RPMI7951 (cell line): ENCODE measurements at places on chromosomes 13 and 19. TPM values are rescaled to one million over a fixed set of nuclear protein-coding genes. Genes with fewer than 3 reads are reported as not detected.

DNA sequence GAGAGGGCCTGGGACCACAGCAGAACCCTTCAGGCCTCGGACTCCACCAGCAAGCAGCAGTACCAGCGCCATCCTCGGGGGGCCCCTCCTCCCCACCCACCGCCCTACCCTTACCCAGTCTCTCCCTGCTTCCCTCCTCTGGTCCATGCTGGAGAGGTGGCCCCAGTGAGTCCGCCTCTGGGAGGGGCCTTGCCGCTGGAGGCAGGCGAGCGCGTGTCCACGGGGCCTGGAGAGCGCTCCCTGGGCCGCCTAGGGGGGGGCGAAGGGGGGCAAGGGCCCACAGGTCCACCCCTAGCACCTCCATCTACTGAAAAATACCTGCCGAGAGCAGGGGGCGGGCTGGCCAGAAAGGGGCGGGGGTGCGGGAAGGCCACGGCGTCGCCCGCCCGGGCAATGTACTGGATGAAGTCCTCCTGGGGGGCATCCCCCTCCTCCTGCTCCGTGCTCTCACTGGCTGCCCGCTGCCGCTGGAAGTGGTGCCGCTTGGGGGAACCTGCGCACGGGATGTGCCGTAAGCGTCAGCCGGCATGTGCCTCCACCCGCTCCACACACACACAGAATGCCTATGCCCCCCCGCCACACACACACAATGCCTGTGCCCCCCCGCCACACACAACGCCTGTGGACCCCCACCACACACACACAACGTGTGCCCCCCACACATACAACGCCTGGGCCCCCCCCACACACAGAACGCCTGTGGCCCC, 6.9 kb downstream of the CBARP start:
- no peak for DNase-seq

DNA sequence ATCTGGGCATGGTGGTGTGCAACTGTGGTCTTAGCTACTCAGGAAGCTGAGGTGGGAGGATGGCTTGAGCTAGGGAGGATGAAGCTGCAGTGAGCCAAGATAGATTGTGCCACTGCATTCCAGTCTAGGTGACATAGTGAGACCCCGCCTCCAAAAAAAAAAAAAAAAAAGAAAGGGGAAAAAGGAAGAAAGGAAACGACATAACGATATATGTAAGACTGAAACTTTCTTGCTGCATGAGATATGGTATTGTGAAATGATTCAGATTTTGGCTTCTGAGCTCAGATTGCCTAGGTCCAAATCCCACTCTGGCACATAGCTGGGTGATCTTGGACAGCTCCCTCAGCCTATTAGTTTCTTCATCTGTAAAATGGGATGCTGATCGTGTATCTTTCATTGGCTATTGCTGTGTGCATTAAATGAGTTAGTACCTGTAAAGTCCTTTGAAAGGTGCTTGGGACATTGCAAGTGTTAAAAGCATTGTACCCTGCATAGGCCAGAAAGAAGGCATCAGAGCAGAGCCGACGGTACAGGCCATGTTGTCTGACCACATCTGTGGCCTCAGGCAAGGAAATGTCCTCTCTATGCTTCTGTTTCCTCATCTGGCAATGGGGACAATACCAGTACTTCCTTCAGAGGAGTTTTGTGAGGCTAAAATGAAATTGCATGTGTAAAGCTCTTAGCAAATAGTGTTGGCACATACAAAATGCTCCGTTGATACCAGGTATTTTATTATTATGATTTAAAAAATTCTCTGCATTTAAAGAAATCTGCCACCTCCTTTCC, 32.6 kb upstream of the SLC46A3 start:
- peak; percentile 37 for DNase-seq

GRCh38 chr19:51079481-51080110, 3.1 kb downstream of the KLK14 start:
- no peak for DNase-seq

DNA sequence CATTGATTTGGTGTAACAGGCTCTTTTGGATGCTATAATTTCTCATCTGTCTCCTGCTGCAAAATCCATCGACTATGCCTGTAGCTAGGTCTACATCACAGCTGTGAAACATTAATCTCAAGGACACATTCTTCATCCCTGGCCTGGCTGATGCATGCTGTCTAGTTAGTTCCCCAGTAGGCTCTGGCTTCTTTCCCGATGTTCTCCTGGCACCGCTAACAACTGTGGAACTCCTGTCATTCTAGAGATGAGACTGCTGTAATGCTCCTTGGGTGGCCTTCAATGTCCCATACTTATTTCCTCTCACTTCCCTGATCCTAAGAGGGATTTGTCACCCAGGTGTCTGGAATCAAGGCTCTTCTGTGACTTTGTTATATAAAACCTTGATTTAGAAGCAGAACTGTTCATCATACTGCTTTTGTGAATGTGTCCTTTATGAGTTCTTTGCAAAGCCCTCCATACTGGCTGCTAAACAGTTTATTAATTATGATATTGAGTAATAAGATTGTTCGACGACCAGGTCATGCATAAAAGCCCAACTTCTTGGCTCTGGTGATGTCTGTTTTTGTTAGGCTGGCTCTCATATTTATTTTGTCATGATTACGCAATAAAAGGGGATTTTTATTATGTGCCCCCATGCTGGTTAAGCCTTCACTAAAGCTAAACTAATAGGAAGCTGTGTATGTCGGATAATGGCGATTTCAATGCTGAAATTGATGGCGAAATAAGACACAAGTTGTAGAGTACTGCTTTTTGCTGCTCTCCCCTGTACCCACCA, 227.5 kb downstream of the DCT start:
- DNase-seq: no peak

DNA sequence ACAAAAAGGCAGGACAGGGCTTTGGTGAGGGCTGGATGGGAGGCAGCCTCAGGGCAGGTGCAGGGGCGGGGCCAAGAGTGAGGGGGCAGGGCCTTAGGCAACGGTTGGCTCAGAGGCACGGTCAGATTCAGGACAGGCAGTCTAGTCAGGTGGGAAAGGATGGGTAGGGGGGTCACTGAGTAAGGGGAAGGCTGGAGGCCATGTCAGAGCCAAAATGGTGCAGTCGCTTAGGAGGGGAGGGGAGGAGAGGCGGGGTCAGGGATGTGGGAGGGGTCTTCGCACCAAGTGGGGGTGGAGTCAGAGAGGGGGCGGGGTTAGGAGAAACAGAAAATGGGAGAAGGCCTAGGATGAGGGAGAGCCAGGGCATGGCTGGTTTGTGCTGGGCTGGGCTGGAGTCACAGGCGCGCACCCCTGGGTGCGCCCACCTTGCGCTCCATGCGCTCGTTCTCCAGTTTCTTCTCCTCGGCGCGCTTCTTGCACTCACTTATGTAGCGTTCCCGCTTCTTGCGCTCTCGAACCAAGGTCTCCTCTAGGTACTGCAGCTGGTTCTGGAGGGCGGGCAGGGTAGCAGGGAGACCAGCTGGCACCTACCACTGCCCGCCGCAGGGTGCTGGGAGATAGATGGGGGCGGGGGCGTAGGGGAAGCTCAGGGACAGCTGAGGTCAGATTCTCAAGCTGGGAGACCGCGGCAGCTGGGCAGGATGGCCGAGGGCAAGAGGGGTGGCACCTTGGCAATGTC, 6.8 kb upstream of the RGL3 start:
- no peak for DNase-seq

- DNase-seq: peak; percentile 17
These were observed 74.9 kb downstream of the WTIP start for GRCh38 chr19:34556488-34556887.

- no peak for DNase-seq
These were observed 6.8 kb upstream of the KPTN start for GRCh38 chr19:47490847-47491246.

DNA sequence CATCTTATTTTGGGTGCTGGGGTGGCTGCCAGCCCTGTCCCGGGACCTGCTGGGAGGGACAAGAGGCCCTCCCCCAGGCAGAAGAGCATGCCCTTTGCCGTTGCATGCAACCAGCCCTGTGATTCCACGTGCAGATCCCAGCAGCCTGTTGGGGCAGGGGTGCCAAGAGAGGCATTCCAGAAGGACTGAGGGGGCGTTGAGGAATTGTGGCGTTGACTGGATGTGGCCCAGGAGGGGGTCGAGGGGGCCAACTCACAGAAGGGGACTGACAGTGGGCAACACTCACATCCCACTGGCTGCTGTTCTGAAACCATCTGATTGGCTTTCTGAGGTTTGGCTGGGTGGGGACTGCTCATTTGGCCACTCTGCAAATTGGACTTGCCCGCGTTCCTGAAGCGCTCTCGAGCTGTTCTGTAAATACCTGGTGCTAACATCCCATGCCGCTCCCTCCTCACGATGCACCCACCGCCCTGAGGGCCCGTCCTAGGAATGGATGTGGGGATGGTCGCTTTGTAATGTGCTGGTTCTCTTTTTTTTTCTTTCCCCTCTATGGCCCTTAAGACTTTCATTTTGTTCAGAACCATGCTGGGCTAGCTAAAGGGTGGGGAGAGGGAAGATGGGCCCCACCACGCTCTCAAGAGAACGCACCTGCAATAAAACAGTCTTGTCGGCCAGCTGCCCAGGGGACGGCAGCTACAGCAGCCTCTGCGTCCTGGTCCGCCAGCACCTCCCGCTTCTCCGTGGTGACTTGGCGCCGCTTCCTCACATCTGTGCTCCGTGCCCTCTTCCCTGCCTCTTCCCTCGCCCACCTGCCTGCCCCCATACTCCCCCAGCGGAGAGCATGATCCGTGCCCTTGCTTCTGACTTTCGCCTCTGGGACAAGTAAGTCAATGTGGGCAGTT, 8.6 kb downstream of the CALM3 start:
- DNase-seq: no peak

GRCh38 chr19:18443406-18443805, 5.5 kb upstream of the ISYNA1 start:
- no peak for DNase-seq

DNA sequence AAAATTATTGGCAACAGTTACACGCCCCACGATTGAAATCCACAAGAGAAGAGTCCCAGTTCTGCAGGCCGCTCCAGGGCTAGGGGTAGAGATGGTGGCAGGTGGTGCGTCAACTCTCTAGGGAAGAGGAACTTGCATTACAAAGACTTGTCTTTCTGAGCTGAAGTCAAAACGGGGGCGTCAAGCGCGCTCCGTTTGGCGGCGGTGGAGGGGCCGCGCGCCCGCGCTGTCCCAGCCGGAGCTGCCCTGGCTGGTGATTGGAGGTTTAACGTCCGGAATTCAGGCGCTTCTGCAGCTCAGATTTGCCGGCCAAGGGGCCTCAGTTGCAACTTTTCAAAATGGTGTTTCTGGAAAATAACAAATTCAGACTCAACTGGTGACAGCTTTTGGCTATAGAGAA, 38.9 kb downstream of the SOX1 start:
- DNase-seq: no peak

GRCh38 chr19:45887200-45887710, 1.3 kb upstream of the IRF2BP1 start:
- no peak for DNase-seq

- DNase-seq: peak; percentile 9
These were observed 102.9 kb downstream of the FRY start for GRCh38 chr13:32134241-32135055.

GRCh38 chr13:74219566-74219965, 85.4 kb upstream of the KLF12 start:
- no peak for DNase-seq

GRCh38 chr13:76316998-76317527, 569.1 kb downstream of the KCTD12 start:
- DNase-seq: no peak

- DNase-seq: no peak
These were observed 293.8 kb downstream of the FGF9 start for GRCh38 chr13:21964686-21965085.

DNA sequence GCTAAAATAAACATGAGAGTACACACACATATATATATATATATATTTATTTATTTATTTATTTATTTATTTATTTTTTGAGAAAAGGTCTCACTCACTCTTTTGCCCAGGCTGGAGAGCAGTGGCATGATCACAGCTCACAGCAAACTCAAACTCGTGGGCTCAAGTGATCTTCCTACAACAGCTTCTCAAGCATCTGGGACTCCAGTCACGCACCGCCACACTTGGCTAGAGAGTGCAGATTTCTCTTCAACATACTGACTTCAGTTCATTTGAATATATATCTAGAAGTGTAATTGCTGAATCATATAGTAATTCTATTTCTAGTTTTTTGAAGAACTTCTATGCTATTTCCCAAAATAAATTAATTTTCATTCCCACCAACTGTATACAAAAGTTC, 1711.8 kb downstream of the SLITRK5 start:
- DNase-seq: no peak

- no peak for DNase-seq
These were observed 9.3 kb upstream of the BAX start for GRCh38 chr19:48945415-48945814.

DNA sequence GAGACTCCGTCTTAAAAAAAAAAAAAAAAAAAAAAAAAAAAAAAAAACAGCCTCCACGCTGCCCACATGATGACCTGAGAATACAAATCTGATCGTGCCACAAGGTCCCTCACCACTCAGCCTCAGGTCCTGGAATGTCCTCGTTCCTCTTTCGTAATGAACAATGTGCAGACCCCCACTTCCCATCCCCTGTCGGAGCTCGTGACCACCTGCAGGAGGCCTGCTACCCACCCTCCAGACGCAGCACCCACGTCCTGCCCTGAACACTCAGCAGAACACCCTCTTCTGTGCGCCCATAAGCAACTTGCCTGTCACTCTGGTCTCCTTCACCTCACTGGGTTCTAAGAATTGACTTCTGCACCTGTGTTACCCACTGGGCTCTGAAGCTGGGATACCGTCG, 166.4 kb downstream of the KATNAL1 start:
- no peak for DNase-seq

- DNase-seq: no peak
These were observed 16.2 kb upstream of the DOCK9 start for GRCh38 chr13:98994080-98994479.

GRCh38 chr19:40149501-40149900, 41.7 kb upstream of the MAP3K10 start:
- no peak for DNase-seq

DNA sequence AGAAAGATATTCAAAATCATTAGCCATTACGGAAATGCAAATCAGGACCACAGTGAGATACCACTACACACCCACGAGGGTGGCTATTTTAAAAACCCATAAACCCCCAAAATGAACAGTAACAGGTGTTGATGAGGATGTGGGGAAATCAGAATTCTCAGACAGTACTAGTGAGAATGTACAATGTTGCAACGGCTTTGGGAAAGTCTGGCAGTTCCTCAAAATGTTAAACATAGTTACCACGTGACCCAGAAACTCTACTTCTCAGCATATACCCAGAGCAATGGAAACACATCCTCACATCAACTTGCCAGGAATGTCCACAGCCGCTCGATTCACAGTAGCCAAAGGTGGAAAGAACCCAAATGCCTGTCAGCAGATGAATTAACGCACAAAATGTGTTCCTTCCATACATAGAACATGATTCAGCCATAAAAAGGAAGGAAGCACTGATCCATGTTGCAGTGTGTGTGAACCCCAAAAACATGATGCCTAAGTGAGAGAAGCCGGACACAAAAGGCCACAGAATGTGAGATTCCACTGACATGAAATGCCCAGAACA, 7.0 kb downstream of the PLVAP start:
- DNase-seq: no peak

- no peak for DNase-seq
These were observed 3.1 kb downstream of the ACTL9 start for GRCh38 chr19:8695501-8695900.

The ACTMAP gene
- total RNA-seq: 1.3 and 1.5 TPM in 2 replicates

The RNF17 gene
- not detected in 2 replicates for total RNA-seq

The CLIP3 gene
- total RNA-seq: 1.7 and 2.0 TPM in 2 replicates

The KANK2 gene
- 88.9 and 115 TPM in 2 replicates for total RNA-seq

The CEACAM8 gene
- total RNA-seq: not detected in 2 replicates

The NUP58 gene
- 53.7 and 54.2 TPM in 2 replicates for total RNA-seq

The ENOX1 gene
- 1.9 and 2.6 TPM in 2 replicates for total RNA-seq

The CEACAM3 gene
- not detected in 2 replicates for total RNA-seq

The CCDC194 gene
- total RNA-seq: not detected in 2 replicates

The BCKDHA gene
- 77.3 and 112 TPM in 2 replicates for total RNA-seq

The C19orf38 gene
- total RNA-seq: 0.36 TPM in 1 of 2 replicates, not detected in the other
